ENCODE measurements at places on chromosomes 3 and 15.

DNA sequence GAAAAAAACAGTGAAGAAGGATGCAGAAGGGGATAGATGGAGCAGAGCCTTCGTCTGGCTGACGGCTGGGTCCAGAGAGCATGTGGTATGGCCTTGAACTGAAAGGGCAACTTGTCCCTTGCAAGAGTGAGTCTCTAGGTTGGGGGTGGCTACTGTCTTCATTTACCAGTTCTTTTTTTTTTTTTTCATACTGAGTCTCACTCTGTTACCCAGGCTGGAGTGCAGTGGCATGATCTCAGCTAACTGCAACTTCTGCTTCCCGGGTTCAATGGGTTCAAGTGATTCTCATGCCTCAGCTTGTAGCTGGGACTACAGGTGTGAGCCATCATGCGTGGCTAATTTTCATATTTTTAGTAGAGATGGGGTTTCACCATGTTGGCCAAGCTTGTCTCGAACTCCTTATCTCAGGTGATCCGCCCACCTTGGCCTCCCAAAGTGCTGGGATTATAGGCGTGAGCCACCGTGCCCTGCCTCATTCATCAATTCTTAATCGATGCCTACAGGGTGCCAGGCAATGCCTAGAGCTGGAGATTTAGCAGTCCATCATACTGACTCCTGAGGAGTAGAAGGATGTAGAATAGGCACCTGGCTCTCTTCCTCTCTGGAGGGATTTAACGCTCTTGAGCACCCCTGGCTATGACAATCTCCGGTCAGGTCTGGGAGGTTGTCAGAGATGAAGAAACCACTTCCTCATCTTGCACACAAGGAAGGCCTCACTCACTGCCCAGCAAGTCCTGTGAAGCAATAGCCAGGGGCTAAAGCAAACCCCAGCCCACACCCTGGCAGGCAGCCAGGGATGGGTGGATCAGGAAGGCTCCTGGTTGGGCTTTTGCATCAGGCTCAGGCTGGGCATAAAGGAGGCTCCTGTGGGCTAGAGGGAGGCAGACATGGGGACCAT is at the start of gene CAMP:
TSS of gene CAMP (plus strand) at position 880 of the 898 bp plus-strand sequence. CDS start at position 897, 17 bp downstream.
- no peak for DNase-seq

GRCh38 chr15:25671132-25671531 is 192.0 kb downstream of the ATP10A start:
- DNase-seq = no peak

DNA sequence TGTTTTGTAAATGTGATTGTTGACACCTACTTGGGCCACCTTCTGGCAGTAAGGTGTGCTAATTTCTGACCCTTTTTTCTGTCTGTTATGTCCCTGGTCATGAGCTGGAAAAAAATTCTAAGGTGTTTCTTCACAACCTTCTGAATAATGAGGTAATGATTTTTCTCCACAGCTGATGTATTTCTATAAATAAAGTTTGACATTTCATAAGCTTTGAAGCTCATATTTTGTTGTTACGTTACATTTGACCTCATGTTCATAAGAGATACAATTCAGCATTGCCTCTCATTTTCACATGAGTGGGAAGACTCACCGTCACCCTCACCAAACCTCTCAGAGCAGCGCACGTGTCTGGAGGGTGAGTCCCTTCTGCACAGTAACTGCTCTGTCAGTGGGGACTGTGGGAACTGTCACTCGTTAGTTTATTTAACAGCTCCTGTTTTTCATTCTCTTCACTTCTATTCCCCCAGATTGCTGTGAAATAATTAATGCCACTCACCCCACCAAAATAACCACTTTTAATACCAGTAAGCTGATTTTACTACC is 140.9 kb downstream of the PLCL2 start:
- peak; percentile 73 for DNase-seq

DNA sequence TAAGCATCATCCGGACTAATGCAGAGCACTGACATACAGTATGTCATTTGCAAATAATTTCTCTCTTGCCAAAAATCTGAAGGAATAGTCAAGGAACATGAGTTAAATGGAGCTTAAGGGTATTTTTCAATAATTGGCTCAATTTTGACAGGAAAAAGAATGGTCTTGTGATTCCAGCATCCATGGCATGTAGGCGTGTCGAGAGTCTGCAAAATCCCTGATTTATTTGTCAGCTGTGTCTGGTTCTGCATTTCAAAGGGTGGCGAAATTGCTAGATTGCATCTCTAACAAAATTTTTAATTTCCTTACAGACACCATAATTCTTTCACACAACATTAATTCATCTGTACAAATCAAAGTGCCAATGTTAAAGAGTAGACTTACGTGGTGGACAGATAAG is 65.4 kb upstream of the TBC1D23 start:
- DNase-seq = no peak

DNA sequence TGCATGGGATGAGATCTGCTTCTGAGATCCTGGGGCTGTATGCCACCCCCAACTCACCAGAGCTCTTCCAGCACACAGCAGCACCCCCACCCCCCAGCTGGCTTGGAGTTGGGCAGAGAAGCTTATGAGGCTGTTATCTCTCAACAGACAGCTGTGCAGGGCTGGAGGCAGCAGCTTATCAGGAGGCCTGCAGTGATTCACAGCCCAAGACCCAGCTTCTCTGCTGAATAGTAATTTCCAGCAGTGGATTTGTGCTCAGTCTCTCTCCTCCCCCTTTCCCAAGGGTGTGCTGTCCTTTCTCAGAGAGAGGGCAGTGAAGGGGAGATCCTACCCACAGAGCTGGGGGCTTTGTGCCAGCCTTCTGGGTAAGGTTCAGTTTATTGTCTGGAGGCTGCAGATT is 2.1 kb downstream of the RPP25 start:
- DNase-seq = peak; percentile 26

DNA sequence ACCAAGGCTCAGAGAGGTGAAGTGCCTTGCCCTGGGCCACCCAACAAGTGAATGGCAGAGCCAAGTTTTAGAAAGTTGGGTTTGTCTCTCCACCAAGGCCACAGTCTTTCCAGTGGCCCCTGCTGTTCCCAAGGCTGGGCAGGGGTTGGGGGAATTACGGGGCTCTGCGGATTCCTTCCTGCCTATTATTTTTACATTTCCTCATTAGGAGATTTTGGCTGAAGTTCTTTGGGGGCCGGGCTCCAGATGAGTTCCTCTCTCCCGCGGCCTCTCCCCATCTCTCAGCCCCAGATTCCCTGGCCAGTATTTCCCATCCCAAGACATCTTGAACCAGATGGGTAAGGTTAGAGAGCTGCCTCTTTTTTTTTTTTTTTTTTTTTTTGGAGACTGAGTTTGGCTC is 44.0 kb upstream of the SMAD6 start:
- no peak for DNase-seq

- DNase-seq = no peak
These were observed 215.6 kb upstream of the CD96 start for GRCh38 chr3:111326144-111326995.

- DNase-seq = no peak
These were observed 828.4 kb upstream of the DPPA4 start for GRCh38 chr3:110165753-110166152.

DNA sequence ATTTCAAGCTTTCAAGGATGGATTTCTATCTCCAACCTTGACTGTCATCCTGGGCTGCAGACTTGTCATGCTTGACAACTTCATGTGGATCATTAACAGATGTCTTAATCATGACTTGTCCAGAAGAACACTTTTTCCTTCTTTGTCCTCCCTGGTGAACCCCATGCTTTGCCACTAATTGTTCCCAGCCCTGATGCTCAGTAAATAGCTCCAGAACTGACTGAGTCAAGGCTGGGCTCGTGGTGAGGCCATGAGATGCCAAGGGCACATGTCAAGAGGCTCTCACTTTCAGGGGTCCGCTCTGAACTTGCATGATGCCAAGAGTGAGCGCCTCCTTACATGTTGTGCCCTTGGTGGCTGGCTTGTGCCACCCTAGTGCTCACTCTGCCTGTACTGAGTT is 48.9 kb upstream of the KY start:
- no peak for DNase-seq

DNA sequence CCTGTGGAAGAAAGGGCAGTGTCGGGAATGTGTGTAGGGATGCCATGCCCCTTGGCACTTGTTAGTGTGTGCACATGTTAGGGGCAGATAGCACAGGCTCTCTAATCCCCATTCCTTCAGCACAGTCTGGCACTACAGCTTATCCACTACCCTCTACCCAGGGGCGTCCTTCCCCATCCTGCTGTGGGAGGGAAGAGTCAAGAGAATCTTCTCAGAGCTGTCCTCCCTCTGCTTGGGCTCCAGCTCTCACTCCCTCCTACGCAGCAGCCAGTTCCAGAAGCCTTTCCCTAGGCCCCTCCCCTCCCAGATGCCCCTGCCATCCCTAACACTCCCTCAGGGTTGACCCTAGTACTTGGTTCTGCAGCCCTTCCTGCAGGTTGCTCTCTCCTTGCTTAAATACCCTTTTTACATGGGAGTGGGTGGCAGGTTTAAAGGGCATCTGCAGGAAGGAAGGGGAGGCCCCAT is 815 bp upstream of the GRM2 start:
- no peak for DNase-seq

GRCh38 chr3:73080216-73080966 is 18.9 kb downstream of the EBLN2 start:
- DNase-seq = peak; percentile 31

DNA sequence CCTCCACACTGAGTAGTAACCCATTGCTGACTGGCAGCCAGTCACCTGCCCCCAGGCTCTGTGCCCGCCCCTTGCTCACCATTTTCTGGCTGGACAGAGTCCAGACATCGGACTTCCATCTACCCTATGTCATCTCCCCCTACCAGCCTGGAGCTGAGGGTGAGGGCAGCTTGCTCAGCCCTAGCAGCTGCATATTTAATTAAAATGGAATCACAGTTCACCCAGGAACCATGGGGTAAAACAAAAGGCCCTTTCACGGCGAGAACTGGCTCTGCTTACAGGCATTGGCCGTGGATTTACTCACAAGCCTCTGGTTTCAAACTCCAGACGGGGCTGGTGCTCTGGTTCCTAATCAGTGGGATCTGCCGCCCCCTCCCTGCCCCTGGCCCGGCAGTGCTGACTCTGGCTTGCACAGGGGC is 94.9 kb upstream of the ATP2B2 start:
- no peak for DNase-seq

- DNase-seq = no peak
These were observed 68.9 kb upstream of the NR2F2 start for GRCh38 chr15:96261575-96262034.

GRCh38 chr3:45441584-45442310 is 53.4 kb downstream of the LARS2 start:
- no peak for DNase-seq

- DNase-seq = no peak
These were observed 52.7 kb upstream of the SCAANT1 start for GRCh38 chr3:63964681-63965485.

GRCh38 chr15:72272997-72273352 is 621 bp upstream of the PARP6 start:
- DNase-seq = no peak

DNA sequence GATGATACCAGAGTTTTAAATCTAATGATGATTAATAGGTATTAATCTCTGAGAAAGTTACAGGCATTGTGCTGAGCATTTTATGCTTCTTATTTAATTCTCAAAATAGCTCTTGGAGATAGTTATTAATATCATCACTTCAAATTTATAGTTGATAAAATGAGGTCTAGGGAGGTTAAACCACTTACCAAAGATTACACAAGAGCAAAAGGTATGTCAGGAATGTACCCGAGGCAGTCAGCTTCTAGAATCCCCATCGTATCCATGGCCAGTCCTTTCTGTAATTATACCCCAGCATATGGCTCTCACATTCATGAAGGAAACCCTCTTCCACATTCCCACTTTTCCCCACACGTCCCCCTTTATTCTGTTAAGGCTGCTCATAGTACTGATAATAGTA is 421.3 kb downstream of the PYDC2 start:
- no peak for DNase-seq

DNA sequence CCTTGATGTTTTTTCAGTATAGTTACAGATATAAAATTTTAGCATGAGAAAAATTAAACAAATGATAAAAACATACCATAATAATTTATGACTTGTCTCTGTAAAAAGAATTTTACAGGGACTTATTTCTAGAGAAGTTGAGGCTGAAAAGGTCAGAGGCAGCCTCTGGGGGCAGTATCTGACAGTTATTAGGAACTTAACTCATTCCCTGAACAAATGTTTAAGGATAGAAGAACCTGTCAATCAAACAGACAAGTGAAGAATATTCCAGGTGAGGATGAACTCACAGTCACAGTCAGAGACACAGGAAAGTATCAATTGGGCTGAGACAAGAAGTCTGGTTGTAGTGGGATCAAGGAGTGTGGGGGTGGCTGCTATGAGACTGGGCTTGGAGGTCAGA is 7.3 kb downstream of the MYLK start:
- DNase-seq = no peak

DNA sequence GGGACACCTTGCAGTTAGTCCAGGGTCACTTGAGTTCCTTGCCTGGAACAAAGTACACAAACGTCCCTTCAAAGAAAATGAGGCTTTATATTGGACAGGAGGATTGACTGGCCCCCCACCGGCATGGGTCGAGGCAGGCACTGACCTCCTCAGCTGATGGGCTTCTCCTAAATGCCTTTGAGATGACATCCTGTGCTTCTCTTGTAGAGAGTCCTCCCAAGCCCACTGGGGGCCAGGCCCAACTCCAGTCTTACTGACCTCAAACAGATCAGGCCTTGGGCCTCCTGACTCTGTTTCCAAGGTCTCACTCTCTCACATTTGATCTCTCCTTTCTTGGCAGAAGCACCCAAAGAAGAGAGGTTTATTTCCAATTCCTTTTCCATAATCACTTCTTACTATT is 516.1 kb downstream of the MCTP2 start:
- DNase-seq = no peak

DNA sequence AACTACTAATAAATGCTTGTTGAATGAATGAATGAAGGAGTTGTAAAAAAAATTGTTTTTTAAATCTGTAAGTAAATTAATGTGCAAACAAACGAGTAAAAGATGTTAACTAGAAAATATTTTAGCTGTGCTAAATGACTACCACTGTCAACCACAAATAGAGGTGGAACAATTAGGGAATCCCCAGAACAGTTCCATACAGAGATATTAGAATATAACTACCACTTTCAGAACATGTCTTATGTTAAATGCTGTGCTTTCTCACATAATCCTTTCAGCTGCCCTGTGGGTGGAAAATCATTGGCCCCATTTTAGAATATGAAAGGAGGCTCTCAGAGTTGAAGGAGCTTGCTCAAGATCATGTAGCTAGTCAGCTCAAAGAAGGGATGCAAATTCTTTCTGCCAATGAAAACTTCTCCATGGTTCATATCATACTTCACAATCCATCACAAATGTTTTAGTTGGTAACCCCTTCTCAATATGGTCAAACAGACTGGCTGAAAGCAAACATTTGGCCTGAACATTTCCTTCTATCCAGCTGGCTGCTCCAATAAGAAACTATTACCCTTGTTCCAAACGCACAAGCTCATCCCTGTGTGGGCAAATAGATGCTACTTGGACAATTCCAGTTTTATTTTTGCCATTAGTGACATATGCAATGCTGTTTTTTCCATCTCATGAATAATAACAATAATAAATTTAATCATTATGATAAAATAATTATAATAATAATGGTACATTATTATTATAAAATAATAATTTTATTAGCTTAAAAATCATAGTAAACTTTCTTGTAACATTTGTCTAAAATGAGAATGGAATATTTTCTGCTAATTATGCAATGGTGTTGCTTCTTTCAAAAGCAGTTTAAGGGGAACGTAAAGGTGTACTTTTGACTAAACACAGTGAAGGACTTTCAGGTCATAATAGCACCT is 290.4 kb upstream of the STT3B start:
- DNase-seq = no peak

Data from activated CD4-positive, alpha-beta T cell treated with anti-CD3 and anti-CD28 coated beads for 48 hours (primary cell).